ENCODE measurements at places on chromosomes 2 and 18.

- no peak for DNase-seq
These were observed 228.8 kb upstream of the COPS8 start for GRCh38 chr2:236856848-236857235.

DNA sequence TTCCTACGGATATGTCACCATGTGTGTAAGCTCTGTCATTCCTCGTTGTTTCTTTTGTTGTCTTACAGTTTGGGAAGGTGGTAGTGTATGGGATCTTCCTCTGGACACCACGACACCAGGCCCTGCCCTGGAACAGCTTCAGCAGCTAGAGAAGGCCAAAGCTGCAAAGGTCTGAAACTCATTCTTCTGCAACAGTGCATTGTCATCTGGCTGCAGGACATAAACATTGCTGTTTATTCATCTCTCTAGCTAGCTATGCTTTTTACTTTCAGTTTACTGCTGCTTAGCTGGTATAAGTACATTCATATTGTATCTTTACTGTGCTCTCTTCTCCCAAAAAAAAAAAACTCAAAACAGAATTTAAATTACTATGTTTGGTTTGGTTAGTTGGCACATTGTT, 39.2 kb upstream of the KCNJ13 start:
- DNase-seq: no peak

- no peak for DNase-seq
These were observed 706 bp downstream of the LAMA1 start for GRCh38 chr18:7116792-7117389.

DNA sequence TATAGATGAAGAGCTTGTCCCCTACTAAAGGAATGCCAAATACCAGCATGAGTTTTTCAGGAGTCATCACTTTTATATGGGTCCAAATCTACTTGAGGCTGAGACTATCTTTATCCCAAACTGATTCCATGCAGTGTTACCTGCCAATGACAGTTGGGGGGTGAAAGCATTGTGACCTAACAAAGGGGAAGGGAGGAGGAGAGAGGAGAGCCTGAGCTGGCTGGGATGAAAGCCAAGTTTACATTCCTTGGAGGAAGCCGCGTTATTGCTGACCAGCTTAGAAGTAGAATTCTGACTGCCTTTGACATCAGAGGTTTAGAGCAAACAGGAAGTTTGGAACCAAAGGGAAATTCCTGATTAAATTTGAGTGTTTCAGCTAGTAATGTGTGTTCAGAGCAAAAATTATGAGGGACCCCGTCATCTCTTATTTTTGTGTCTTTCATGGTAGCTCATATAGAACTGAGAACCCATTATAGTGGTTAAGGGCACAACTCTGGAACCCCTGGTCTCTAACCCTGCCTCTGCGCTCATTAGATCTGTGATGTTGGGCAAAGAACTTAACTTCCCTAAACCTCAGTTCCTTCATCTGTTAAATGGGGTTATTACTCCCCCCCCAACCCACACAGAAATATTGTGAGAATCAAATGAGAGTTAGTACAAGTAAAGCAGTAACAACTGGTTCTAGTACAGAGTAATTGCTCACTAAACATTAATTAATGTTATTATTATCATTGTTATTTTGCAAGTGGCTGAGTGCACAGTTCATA, 199.3 kb upstream of the EPAS1 start:
- peak; percentile 93 for DNase-seq

DNA sequence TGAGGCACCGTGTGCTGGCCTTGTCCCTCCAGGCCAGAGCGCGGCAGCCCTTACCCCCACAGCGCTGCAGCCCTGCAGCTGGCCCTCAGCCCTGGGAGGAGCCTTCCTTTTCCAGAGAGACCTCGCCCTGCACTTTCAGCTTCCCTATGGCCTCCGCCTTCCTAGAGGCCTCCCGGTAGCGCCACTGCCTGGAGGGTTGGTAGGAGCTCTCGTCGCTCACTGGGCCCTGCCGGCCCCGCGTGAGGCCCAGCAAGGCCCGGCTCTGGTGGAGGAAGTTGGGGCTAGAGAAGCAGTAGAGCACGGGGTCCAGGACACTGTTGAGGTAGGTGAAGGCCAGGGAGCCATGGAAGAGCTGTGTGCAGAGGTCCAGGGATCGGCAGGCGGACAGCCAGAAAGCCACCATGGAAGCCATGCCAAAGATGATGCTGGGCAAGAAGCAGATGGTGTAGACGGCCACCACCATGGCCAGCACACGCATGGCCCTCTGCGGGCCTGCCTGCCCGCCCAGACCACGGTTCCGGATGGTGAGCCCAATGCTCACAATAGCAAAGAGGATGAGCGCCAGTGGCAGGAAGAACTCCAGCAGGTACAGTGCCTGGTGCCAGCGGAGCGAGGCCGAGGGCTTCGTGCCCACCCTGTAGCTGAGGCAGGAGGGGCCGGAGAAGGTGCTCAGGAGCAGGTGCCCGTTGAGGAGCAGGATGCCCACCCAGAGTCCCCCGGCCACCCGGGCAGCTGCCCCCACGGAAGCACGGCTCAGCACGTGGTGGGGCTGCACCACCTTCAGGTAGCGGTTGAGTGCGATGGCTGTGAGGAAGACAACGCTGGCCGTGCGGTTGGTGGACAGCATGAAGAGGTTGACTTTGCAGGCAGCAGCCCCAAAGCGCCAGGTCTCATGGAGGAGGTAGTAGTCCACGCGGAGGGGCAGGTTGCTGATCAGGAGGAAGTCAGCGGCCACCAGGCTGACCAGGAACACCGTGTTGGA, 821 bp downstream of the OXER1 start:
- DNase-seq: no peak

DNA sequence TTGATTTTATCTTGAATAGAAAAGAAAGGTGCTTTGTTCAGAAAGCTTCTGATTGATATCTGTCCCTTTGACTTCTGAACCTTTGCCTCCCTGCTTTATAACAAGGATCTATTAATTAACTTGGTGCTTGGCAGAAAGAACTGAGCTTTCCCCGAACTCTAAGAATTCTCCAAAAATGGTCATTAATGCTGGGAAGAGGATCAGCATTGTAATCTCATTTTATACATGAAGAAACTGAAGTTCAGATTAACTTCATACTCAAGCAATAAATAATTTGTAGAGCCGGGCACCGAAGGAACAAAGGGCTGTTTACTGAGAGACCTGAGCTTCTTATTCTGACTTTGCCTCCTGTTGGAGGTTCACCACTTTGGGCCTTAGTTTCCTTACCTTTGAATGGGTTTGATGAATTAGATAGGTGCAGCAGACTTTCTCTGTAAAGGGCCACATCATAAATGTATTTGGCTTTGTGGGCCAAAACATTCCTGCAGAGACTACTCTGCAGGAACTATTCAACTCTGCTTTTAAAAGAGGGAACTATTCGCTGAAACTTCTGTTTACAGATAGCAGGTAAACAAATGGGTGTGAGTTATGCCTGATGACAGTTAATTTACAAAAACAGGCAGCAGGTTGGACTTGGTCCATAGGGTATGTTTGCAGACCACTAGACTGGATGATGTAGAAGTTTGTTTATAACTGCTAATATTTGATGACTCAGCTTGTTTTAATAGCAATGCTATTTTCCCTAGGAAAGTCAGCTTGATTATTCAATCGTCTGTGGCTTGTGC, 272.9 kb downstream of the TGIF1 start:
- no peak for DNase-seq

GRCh38 chr2:239961662-239962613, 63.2 kb downstream of the NDUFA10 start:
- DNase-seq: no peak

DNA sequence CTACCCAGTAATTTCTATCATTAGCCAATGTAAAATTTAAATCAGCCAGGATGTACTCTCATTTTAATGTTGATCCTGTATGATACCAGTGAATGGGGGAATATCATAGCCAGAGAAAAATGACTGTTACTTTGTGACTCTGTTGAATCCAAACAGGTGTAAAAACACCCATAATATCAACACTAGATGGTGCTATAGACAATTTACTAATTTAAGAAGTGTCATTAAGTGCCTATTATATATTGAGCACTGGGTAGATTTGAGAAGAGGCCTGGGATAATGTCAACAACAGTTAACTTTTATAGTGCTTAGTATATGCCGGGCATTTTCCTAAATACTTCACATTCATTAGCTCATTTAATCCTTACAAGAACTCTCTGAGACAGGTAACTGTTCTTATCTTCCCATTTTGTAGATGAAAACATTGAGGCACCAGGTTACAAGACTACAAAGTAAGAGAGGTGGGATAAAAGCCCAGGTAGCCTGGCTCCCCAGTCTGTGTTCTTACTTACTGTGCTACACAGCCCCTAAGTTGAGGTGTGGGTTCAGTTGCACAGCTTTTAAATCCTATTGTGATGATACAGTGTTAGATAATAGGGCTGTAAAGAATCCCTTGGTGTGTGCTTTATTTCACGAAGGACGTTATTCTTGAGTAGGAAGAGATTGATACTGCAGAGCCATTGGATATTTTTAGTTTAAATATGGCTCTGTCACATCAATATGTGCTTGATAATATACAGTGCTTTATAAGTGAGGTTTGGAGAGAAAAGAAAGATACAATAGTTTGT, 325.5 kb downstream of the AGPS start:
- peak; percentile 4 for DNase-seq

DNA sequence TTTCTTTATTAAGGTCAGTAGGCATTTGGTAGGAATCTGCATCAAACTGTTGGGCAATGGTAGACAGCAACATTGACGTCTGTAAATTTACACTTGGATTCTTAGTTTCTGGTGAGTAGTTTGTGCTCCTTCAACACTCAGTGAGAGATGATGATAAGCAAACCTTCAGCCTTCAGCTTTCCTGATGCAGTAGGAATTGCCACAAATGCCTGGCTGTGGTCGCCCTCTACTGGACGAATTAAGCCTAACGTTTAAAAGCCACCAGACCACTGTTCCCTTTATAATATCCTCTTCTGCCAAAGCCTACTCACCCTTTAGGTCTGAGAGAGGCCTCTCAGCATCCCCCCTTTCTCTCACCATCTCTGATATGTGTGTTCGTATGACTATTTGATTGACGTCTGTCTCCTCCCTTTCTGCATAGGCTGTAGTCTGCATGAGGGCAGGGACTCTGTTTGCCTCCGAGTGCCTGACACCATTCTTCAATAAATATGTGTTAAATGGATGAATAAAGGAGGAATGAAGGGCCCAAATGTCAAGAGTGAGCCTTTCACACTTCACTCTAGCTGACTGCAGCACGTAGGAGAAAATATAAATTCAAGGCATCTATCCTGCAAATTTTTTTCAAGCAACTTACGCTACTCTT, 47.0 kb upstream of the PLEKHM3 start:
- peak; percentile 75 for DNase-seq

- no peak for DNase-seq
These were observed 831.9 kb upstream of the CDH2 start for GRCh38 chr18:29008809-29009208.

GRCh38 chr2:36456227-36457175, 100.9 kb downstream of the CRIM1 start:
- DNase-seq: peak; percentile 93

- DNase-seq: peak; percentile 70
These were observed 89.4 kb upstream of the MAP2 start for GRCh38 chr2:209334188-209335017.

DNA sequence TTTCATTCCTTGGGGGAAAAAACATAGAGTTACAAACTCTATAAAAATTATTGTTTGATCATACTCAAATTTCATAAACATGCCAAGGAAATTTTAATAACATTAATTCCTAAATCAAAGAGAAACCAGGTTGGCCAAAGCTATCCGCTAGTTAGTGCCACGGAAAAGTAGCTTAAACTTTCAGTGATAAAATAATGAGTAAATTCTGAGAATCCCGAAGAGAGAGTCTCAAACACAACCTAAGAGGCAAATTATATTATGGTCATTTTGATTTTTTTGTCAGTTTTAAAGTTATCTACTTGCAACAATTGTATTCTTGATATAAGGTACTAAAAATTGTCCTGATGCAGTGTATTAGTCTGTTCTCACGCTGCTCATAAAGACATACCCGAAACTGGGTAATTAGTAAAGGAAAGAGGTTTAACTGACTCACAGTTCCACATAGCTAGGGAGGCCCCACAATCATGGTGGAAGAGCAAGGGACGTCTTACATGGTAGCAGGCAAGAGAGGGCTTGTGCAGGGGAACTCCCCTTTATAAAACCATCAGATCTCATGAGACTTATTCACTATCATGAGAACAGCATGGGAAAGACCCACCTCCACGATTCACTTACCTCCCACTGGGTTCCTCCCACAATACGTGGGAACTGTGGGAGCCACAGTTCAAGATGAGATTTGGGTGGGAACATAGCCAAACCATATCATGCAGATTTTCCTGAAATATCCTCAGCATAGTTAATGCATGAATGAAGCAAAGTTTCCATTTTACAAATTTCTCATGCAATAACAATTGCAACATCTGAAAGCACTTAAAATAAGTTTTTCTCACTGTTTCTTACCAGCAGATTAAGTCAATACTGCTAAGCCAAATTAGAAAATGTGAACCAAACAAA, 205.9 kb upstream of the STK17B start:
- DNase-seq: peak; percentile 26

DNA sequence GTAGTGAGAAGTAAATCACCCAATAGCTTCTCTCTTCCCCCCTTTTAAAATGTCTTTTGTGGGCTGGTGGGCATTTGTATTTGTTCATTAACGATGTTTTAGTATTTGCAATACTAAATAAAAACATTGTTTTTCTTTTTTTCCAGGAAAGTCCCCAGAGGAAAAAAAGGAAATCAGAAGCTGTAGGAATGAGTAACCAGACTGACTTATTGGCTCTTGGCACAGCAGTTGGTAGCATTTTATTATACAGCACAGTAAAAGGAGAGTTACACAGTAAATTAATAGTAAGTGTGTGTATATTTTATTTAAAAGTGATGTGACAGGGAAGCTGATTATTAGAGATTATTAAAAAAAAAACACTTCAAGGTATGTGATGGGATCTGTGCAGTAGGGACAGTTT, 7.4 kb downstream of the WDR43 start:
- no peak for DNase-seq

DNA sequence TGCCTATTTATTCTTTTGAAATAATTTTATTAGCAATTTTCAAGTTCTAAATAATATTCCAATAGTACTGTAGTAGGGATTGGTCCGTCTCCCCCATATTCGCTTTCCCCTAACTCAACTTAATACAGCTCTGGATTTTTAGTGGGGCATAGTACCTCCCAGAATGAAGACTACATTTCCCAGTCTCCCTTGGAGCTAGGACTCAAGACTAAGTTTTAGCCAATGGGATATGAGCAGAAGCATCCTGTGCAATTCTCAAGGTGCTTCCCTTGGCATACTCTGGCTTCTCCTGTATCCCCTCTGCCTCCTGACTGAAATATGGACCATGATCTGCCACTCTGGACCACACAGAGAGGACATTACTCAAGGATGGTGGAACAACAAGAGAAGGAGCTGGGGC, 24.1 kb downstream of the ST3GAL5 start:
- no peak for DNase-seq

- no peak for DNase-seq
These were observed 122.1 kb upstream of the SLC39A10 start for GRCh38 chr2:195534971-195535370.

- no peak for DNase-seq
These were observed 68.8 kb downstream of the GALNT13 start for GRCh38 chr2:153940511-153940910.

GRCh38 chr2:199130501-199130900, 327.2 kb downstream of the SATB2 start:
- DNase-seq: no peak

Data from suppressor macrophage treated with lipopolysaccharide for 4 hours (primary cell).